A172 (cell line): ENCODE measurements at places on chromosomes 11 and 22. TPM values are rescaled to one million over a fixed set of nuclear protein-coding genes. Genes with fewer than 3 reads are reported as not detected.

GRCh38 chr22:22180738-22181285 is 63.8 kb upstream of the VPREB1 start:
- DNase-seq: no peak

- DNase-seq: no peak
Observed at GRCh38 chr11:107988397-107989158, 20.1 kb upstream of the CUL5 start.

DNA sequence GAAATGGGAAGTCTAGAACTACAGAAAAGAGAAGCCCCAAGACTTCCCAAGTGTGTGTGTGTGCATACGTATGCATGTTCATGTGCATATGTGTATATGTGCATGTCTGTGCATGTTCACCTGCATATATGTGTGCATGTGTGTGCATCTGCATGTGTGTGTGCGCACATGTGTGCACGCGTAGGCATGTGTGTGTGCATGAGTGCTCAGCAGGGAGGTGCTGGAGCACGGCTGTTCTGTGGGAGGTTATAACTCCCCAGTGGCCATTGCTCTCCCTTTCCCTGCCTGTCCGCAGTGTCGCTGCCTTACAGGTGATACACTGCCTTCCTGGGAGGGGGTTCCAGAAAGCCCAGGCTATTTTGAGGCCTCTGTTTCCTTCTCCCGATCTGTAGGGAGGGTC is 29.8 kb downstream of the B3GAT1 start:
- no peak for DNase-seq

DNA sequence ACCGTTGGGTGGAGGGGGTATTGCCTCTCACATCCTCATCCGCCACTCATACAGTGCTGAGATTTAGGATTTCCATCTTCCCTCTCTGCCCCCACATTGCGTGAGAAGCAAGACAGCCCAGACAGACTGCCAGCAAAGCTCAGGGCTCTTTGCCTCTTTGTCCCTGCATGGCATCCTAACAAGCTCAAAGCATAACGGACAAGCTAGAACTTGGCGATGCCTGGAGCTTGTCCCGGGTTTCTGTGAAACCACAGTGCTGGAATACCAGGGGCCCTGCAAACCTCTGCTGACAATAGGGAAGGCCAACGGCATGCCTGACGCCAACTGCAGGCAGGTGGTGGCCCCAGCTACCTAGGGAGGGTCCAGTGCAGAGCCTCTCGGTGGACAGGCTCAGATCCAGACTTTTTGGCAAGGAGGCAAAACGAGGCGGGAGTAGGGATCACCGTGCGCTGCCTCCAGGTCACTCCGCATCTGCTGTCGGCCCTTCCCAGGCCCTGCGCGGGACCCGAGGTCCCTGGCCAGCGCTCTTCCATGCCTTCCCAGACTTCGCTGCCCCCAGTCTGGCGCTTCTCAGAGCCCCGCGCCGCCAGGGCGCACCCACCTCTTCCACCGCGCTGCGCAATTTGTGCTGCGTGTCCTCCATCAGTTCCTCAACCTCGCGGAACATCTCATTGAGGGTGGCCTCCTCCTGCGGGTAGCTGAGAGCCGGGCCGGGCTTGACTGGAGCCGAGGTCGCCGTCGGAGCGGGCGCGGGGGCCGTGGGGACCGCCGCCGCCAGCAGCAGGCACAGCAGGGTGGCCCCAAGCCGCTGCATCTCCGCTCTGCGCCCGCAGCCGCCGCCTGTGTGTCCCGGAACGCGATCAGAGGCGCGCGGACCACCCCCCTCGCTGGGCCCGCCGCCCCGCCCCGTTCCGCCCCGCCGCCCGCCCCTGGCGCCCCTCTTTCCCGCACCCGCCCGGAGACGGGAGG is at the start of gene DKK3:
TSS of gene DKK3 (minus strand) at position 858 of the 969 bp plus-strand sequence. CDS start at position 814, 44 bp downstream.
- DNase-seq: no peak

- DNase-seq: no peak
Observed at GRCh38 chr22:29734406-29734805, 14.6 kb downstream of the CABP7 start.

- no peak for DNase-seq
Observed at GRCh38 chr22:39653787-39654077, 83.2 kb downstream of the CACNA1I start.

GRCh38 chr22:30104501-30105156 is 24.4 kb downstream of the HORMAD2 start:
- no peak for DNase-seq

DNA sequence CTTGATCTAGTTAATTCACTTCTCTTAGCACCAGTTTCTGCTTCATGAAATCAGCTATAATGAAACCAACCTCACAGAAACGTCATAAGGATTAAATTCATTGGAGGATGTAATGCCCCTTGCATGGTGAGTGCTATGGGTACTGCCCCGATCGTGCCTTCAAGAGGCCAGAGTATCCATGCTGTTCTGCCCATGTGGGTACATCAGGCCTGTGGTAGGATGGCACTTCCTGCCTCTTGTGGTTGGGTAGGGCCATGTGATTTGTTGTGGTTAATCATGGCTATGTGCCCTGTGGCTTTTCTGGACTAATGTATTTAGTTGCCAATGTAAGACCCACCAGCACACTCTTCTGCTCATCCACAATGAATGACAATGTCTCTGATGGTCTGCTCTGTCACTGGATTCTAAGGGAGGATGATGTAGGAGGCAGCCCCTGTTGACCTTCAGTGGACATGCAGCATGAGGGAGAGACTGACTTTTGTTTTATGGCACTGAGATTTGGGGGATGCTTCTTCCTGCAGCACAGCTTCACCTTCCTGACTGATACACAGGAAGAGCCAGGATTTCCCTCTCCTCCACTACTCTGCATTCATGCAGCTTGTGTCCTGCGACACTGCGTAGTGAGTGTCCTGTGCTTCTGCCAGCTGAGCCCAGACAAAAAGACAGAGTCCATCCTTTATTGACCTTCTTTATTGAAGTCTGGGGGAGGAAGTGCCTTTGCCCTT is 66.2 kb downstream of the DHCR7 start:
- DNase-seq: peak; percentile 10

GRCh38 chr22:40441761-40442390 is 71.5 kb downstream of the SGSM3 start:
- DNase-seq: no peak

DNA sequence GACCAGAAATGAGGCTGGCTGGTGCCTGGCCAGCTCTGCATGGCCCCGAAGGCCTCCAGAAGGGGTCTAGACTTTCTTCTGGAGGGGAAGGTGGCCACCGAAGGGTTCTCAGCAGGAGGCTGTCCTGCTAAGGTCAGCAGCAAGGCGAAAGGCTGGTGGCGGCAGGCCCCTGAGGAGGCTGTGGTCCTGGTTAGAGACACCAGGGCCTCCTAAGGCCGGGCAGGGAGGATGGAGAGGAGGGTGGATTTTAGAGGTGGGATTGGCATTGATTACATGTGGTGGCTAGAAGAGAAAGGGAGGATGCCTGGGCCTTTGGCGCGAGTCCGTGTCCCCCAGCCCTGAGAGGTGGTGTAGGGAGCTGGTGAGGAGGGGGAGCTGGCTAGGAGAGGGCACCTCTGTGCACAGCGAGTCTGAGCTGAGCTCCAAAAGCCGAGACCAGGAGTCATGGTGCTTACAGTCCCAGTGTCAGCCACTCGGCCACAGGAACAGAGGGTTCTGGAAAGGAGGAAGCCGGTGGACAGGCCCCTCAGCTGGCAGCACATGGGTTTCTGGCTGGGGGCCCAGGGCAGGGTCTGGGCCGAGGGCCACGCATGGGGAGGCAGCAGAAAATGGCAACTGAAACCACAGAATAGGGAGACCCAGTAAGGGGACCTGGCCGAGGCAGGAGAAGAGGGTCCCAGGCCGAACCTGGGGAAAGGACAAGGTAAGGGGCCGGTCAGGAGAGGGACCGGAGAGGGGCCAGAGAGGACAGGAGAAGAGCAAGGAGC is 2.5 kb downstream of the FERMT3 start:
- DNase-seq: no peak

- DNase-seq: no peak
Observed at GRCh38 chr11:8315954-8316353, 52.3 kb upstream of the LMO1 start.

- no peak for DNase-seq
Observed at GRCh38 chr11:4453118-4453517, 4.0 kb downstream of the OR52K2 start.

DNA sequence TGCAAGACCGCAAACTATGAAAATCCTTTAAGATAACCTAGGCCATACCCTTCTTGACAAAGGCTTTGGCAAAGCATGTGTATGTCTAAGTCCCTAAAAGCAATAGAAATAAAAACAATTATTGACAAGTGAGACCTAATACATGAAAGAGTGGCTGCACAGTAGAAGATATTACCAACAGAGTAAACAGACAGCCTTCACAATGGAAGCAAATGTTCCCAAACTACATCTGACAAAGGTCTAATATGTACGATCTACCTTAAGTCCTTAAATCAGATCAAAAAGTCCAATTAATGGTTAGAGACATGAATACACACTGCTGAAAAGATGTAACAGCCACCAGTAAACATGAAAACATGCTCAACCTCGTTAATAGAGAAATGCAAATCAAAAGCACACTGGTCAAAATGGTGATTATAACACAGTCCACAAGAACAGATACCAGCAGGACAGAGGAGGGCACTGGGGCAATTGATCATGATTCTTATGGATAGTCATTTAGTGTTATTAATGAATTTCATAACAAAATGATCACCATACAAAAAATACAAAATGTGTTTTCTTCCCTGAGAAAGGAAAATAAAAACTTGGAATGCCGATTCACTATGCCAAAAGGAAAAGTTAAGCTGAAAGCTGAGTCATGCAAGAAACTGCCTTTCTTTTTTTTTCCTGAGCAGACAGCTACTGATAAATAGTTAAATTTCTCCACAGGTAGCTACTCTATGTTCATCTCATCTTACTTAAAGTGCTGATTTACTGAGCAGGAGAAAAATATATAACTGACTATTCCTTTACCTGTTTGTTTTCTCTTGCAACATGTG is 102.6 kb upstream of the VPREB1 start:
- DNase-seq: peak; percentile 3

DNA sequence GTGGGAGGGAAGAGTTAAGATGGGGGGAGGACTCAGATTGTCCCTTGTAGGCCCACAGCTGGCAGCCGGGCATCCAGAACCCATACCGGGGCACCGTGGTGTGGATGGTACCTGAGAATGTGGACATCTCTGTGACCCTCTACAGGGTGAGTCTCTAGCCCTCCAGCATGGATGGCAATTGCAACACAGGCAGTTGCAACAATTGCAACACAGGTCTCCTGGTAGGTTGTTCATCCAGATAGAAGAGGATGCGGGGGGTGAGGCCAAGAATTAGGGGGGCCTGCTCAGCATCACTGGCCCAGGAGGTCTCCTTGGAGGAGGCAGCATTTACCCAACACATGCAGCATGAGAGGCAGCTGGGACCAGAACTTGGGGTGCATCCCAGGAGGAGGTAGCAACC is 3.4 kb downstream of the EHBP1L1 start:
- no peak for DNase-seq

DNA sequence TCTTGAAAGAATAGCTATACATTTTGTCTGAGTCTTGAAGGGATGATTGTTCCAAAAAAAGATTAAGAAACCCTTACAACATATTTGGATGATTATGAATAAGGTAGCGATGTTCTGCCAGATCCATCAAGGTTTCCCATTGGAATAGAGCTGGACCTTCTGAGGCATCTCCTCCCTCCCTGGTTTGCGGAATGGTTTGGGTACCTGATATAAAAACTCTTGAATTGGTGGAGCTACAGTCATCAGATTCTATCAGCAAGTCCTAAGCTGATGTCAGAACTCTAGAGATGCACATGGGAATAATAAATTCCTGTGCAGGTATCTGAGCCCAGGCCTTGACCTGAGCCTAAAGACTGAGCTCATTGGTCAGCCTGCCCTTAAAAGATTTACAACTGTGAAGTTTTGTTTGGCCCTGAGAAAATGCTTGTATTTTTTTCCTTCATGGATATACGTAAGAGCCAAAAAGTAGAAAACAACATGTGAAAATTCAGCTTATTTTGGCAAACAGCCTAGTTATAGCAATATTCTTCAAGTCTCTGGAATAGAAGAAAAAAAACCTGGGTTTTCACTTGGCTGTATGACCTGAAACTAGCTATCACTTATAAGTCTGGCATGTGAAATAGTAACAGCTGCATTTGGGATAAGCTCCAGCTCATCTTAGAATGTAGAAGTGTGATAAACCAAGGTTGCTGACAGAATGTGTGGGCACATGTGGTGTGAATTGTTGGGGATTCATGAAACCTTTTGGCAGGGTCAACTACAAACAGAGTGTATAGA is 265.7 kb upstream of the CTSC start:
- no peak for DNase-seq

DNA sequence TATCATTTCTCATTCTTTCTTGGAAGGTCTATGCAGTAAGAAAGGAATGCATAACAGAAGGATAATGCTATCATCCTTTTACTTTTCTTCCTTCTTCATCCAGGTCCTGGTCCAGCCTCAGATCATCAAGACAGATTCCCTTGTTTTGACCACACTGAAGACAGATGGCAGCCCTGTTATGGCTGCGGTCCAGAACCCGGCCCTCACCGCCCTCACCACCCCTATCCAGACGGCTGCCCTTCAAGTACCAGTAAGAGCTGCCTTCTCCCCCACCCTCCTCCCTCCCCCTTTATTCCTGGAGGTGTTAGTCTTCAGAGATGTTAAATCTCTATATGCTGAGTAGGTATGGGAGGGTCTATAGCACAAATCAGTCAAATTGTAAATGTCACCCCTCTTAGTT is 37.9 kb downstream of the SREBF2 start:
- no peak for DNase-seq

DNA sequence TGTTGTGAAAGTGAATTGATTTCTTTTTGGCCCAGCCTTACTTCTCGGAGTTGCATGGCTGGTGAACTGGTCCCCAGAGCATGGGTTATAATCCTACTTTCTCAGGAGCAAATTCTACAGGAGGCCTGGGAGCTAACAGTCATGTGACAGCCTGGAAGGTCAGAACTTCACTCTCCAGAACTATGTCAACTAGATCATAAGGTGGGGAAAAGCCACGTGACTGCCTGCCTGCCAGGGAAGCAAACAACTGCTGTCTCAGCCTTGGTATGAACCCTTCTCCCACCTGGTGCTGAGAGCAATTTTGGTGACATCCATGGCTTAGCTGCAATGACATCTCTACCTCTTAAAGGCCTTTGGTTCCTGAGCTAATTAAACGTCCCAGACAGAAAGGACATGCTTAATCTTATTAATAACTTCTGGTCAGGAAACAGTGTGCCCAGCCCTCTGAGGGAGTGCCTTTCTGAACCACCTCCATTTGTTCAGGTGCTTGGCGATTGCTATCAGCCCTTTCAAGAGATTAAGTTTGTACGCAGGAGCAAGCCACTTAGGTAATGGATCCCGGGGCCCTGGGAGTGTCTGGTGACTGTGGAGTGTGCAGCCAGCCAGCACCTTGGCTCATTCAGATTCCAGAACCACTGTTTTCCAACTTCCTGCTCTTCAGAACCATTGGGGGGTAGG is 1.4 kb upstream of the CREB3L1 start:
- no peak for DNase-seq

Gene C1QTNF4
- not detected in 2 replicates for total RNA-seq

Gene INPPL1
- total RNA-seq: 55.7 and 73.0 TPM in 2 replicates

Gene F2
- total RNA-seq: not detected in 2 replicates

Gene ISX
- not detected in 2 replicates for total RNA-seq
